ENCODE measurements at places on chromosomes 13 and 19.

GRCh38 chr13:82036602-82037001 lies 1695.7 kb upstream of the SPRY2 start:
- DNase-seq, result no peak

DNA sequence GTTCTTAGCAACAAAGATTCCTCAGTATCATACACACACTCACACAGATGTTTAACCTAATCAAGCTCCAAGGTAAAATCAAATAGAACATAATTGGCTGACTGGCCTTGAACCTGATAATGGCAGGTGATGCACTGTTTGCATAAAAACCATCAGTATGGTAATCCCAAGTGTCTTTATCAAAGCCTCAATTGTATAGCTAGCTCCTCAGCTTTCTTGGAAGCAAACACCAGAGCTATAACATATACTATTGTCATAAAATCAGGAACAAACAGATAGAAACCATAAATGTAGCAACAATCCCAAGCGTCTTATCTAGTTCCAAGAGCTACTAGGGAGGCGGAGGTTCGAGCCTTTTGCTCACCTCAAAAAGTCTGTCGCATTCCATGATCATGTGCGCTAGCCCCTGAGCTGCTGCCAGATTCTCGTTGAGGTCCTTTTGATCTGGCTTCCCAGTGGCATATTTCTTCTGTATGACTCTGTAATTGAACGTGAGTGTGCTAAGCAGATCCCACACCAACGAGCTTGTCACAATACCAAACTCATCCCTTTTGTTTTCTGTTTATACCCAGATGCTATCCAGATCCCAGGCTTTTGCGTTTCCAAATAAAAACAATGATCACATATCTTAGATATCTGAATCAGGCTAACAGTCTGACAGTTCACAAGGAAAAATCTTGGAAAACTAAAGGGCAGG lies 95.3 kb downstream of the KL start:
- no peak for DNase-seq

- DNase-seq, result no peak
Measured at GRCh38 chr19:56476093-56476492, 1.1 kb downstream of the ZNF667 start.

DNA sequence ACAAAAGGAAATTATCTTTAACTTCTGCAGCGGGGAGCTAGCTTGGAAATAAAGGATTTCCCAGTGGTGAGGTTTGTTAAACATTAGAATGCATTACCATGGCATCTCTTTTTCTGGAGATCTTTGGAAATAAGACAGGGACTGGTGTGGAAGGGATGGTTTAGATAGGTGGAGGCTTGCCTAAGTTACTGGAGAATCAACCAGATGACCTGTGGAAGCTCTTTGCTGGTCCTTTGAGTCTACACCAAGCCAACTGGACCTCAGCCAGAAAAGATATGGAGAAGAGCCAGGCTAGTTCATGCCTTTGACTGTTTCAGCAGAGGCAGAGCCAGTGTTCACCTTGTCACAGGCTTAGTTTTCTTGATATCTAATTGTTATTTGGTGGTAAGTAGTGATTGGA lies 134.7 kb downstream of the KCNRG start:
- DNase-seq, result no peak

DNA sequence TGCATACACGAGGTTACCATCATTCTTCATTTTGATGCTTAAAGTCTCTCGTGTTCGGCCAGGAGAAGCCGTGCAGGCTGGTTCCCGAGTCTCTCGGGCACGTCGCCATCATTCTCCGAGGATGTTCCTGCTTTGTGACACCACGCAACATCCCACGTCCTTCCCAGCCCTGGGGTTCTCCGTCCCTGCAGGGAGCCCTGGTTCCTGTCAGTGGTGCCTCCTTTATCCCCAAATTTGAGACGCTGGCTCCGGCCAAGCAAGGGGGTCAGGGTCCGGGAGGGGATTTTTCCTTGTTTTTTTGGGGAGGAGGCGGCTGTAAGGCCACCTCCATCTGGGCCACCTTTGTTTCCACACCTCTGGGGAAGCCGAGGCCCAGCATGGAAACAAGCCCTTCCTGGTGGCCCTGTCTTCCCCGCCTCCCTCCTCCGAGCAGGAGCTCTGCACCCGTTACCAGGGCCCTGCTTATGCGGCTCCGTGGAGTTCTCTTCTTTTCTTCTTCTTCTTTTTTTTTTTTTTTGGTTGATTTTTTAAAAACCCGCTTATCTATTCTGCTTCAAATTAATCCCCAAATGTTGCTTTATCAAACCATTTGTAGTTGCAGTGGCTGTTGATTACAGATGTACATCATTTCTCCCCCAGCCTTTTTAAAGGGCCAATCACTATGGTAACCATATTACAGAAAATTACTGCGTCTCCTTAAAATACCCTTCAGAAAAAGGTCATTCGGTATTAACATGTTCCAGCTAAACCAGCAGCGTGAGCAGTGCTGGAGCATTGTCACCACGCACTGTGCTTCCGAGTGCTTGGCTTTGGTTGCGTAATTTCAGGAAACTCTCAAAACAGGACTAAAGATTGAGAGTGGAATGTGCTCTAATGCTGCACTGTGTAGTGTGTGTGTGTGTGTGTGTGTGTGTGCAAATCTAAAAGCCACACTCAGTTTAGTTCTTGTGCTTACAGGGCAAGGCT lies 50.4 kb downstream of the TEX29 start:
- DNase-seq, result no peak

GRCh38 chr13:28953714-28954418 lies 133.7 kb downstream of the MTUS2 start:
- DNase-seq, result no peak

- no peak for DNase-seq
Measured at GRCh38 chr13:99600318-99600717, 99.0 kb downstream of the TM9SF2 start.

DNA sequence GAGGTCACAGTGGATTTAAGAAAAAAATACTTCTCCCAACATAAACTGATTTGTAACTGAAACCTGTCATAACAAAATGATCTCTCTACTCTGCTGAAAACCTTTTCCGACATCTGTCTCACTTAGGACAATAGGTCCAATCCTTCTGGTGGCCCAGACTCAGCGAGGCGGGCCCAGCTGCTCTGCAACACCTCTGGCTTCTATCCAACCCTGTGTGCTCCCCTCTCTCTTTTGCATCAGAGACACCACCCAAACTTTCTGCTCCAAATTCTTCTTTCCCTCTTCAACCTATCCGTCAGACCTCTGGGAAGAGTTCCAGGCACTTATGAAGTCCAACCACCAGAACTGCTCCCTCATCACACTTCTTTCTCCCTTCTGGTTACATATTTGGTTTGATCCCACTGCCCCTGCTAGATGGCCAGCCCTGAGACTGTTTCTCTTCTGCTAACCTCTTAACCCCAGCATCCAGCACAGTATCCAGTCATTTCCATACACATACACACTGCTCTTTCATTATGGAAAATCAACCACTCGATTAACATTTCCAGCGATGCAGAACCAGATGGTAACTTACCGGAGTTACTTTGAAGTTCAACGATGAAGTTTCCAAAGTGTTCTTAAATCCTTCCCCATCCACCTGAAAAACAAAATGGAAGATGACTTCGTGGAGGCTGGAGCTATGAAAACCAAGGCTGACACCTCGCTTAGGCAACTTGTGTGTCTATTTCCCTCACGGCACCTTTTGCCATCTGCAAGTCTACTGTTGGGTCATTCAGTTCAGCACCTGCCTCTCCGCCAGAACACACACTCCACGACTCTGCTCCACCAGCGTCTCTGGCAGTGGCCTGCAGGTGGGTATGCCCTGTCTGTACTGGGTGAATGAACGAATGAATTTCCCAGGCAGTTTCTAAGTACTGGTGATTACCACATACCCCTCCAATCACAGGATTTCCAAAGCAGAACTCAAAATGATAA lies 9.4 kb downstream of the SAFB2 start:
- DNase-seq, result no peak

DNA sequence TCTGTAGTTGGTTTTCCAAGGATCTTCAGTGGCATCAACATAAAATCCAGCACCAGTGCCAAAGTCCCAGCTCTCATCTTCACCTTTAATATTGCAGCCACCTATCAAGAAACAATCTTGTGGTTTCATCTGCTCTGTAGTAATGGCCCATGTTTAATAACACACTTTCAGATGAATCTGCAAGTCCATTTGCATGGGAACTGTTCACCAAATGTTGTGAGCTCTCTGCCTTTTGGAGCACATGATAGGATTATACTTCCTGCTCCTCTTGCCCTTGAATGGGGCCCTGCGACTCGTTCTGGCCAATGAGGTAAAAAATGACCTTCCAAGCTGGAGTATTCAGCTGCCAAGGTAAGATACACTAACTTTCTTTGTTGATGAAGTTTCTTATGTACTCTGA lies 14.3 kb downstream of the ESD start:
- DNase-seq, result no peak

DNA sequence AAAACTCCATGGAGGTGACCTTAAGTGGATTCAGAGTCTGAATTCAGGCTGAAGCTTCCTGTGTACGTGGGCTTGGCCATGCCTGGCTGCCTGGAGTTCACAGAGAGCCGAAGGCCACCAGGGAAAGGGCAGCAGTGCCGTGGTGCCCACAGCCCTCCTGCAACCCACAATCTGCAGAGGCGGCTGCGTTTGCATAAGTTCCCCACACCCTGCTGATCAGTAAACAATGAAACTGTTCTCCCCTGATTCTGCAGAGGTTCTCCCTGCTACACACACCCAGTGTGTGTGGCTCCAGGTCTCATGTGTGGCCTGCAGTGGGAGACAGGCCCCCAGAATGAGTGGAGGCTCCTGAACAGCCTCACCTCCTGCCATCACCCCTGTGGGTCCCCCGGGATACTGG lies 126.9 kb upstream of the SLC7A1 start:
- DNase-seq, result no peak

- DNase-seq, result no peak
Measured at GRCh38 chr13:27371932-27372331, 52.5 kb upstream of the GTF3A start.

DNA sequence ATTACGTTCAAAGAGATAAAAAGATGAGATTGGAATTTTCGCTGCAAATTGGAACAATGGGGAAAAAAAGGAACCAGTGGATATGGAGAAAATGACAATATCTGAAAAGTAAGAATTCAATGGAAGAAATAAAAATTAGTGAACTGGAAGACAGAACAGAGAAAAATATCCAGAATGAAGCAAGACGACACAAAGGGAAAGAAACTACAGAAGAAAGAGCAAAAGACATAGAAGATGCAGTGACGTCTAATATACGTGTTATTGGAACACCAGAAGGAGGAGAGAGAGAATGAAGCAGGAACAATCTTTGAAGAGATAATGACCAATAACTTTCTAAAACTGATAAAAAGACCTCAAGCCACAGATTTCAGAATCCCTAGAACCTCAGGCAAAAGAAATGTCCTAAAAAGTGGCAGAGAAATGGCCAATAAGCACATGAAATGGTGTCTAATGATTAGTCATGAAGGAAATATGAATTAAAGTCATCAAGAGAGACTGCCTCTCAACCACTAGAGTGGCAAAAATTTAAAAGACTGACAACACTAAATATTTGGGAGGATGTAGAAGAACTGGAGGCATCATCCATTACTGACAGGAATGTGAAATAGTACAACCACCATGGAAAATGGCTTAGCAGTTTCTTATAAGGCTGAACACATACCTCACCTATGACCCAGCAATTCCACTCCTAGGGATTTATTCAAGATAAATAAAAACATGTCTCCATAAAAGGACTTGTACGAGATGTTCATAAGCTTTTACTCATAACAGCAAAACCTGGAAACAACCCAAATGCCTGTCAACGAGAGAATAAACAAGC lies 56.5 kb downstream of the GADD45B start:
- DNase-seq, result no peak

GRCh38 chr13:113433391-113433916 lies 19.8 kb downstream of the ADPRHL1 start:
- DNase-seq, result no peak

DNA sequence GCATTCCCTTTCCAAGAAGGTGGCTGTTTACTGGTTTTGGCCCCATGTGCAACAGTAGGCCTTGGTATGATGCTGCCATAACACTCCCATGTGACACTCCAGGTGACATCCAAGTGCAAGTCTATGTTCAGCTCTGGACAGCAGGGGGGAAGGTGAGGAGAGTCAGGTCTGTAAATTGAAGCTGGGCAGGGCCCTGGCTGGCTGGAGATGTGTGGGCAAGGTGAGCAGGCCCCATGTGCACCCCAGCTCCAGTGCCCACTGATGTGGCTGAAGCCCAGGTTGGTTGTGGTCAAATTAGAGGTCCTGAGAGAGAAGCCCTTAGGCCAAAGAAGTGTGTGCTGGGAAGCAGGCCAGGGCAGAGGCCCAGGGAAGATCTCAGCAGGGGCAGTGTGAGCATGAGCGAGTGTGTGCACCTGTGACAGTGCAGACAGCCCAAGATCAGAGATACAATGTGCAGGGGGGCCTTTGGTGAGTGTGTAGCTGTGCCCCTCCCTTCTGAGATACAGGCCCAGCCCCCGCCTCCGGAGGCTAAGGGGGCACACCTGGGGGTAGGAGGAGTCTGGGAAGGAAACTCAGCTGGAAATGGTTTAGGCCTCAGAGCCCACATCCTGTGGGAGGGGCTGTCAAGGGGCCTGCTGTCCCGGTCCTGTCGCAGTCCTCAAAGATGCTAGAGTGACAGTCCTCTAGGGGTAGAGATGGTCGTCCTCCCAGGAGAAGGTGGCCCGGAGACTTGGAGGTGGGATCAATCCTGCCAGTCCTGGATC lies 18.6 kb downstream of the DEDD2 start:
- DNase-seq, result no peak

DNA sequence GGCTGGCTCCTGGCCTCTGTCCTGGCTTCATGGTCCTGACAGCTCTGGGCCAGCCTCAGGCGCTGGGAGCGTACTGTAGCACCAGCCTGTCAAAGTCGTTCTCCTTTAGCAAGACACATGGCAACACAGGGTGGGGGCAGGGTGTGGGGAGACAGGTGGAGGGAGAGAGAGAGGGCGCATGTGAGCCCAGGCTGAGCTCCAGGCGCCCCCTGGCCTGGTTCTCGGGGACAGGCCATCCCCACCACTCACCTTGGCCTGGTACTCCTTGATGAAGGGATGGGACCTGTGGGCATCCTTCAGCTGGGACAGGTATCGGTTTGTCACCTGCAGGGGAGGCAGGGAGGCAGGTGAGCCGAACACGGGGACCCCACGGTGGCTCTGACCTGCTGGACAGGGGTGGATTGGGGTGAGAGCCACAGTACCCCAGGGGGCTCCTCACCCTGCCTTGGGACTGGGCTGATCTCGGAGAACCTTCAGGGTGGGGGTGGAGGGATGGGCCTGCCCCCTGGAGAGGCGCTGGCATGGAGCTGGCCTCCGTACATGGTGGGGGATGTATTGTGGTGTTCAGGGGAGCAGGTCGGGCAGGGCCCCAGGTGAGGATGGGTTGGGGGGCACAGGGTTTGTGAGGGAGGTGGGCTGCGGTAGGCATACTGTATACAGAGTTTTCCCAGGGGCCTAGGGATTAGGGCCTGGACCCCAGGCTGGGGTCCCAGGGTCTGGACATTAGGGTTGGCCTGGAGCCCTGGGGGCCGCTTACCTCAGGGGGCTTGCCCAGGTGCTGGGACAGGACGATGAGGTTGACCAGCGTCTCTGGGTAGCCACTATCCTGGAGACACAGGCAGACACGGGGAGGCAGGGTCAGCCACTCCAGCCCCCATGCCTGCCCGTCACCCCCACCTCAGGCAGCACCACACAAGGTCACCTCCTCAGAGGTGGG lies 3.9 kb upstream of the CERS1 start:
- DNase-seq, result no peak
